ENCODE measurements at places on chromosomes 16 and 17. TPM values are rescaled to one million over a fixed set of nuclear protein-coding genes. Genes with fewer than 3 reads are reported as not detected.

DNA sequence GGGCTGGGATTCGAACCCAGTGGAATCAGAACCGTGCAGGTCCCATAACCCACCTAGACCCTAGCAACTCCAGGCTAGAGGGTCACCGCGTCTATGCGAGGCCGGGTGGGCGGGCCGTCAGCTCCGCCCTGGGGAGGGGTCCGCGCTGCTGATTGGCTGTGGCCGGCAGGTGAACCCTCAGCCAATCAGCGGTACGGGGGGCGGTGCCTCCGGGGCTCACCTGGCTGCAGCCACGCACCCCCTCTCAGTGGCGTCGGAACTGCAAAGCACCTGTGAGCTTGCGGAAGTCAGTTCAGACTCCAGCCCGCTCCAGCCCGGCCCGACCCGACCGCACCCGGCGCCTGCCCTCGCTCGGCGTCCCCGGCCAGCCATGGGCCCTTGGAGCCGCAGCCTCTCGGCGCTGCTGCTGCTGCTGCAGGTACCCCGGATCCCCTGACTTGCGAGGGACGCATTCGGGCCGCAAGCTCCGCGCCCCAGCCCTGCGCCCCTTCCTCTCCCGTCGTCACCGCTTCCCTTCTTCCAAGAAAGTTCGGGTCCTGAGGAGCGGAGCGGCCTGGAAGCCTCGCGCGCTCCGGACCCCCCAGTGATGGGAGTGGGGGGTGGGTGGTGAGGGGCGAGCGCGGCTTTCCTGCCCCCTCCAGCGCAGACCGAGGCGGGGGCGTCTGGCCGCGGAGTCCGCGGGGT, at the start of gene CDH1:
Gene CDH1, plus strand, starts transcription at position 247 of the 684 bp plus-strand sequence. Its CDS starts 124 bp downstream, at position 371.
- DNase-seq = no peak

GRCh38 chr17:64145375-64145750, 15.4 kb upstream of the ERN1 start:
- DNase-seq = no peak

- no peak for DNase-seq
Observed at GRCh38 chr17:42288803-42289610, 709 bp downstream of the STAT5A start.

- DNase-seq = no peak
Observed at GRCh38 chr17:78332991-78333390, 26.9 kb downstream of the SOCS3 start.

DNA sequence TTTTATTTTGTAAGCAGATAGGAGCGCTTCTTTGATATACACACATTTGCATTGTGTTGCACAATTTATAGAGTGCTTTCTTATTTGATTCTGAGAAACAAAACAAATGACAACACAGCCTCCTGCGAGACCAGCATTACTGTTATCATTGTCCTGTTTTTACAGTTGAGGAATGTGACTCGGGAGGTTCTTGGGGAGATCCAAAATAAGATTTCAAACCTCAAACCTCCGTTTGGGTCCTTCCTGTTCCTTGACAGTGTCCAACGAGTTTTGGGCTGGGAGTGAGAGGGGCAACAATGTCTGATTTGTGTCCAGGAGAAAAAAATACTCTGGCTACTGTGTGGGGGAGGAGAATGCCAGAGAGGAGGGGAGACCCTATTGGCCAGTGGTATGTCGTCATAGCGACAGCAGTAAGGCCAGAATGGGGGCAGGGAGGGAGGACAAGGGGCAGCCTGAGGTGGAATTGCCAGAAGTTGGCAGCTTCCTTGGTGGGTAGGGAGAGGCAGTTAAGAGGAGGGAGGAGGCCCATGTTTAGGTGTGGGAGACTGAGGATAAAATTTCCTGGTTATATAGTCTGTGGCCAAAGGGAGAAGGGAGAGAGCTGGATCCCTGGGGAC, 45.5 kb downstream of the TMEM132E start:
- DNase-seq = no peak

DNA sequence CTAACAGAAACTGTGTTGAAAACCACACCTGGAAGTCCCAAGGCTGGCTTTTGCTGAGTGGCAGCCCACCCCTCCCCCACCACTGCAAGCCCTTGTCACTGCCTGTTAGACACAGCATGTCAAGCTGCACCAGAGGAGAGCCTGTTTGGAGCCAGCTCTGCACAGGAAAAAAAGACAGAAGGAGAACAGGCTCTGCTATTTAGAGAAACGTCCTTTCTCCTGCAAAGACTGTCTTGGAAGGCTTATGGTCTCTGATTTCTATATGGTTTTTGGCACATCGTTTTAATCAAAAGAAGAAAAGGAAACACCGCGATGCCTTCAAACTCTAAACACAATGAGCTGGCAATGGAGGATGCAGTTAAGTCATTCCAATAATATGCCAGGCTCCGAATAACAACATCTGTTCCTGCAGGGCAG, 275.5 kb downstream of the MAP2K4 start:
- no peak for DNase-seq

DNA sequence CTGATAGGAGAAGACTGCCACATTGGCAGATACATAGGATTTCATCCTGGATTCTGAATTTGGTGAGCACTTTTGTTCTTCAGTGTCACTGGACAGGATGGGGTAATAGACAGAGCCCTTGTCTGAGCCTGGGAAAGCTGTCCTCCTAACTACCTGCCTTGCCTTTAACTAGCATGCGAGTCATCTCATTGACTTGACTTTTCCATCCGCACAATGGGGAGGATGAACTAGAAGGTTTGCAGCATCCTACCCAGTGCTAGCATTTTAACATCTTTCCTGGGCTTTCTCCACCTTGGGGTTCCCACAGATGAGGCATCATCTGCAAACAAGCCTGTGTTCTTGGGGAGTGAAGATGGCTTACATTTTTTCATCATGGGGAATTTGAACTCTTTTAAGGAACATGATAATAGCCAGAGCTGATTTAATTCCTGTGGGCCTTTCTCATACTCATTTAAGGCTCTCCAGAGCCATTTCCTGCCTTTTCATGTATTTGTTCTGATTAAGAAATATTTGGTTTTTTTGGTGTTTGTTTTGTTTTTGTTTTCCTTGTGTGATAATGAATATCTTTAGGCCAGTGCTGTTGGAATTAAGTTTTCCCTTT, 139.5 kb downstream of the MSI2 start:
- DNase-seq = no peak

GRCh38 chr17:42386777-42387657, 1.2 kb downstream of the STAT3 start:
- DNase-seq = no peak

GRCh38 chr17:60743799-60744198, 66.1 kb downstream of the BCAS3 start:
- DNase-seq = no peak

- no peak for DNase-seq
Observed at GRCh38 chr17:63082952-63083351, 116.9 kb downstream of the TANC2 start.

GRCh38 chr17:40563220-40564052, 1.8 kb downstream of the CCR7 start:
- DNase-seq = no peak

DNA sequence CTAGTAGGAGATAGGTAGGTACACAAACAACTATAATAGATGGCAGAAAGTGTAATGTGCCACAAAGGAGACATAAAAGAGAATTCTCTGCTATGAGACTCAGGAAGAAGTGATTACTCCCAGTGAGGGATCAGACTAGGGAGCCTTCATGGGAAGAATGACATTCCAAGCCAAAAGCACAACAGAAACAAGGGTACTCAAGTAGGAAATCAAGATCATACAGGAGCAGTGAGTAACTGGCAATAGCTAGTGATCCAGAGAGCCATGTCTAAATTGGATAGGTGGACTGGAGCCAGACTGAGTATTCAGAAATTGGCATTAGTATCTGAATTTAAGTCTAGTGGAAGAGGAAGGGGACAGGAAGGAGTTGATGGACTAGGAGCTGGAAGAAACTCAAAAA, 10.7 kb downstream of the RFFL start:
- DNase-seq = no peak

GRCh38 chr16:79599837-79600637, 500 bp downstream of the MAF start:
- peak; percentile 19 for DNase-seq

Gene GGNBP2
- 83.7 TPM for polyA plus RNA-seq

Gene FGF11
- 1.5 TPM for polyA plus RNA-seq

Gene HOXB1
- not detected for polyA plus RNA-seq

Gene MSLN
- polyA plus RNA-seq = 3.1 TPM

Data from A549 (cell line).